ENCODE measurements at places on chromosomes 6 and 20.

GRCh38 chr6:105326216-105326615 is 76.7 kb downstream of the PREP start:
- DNase-seq, result no peak

GRCh38 chr6:137890983-137891537 is 24.0 kb downstream of the TNFAIP3 start:
- DNase-seq, result no peak

GRCh38 chr6:101263596-101263995 is 129.9 kb upstream of the GRIK2 start:
- no peak for DNase-seq

DNA sequence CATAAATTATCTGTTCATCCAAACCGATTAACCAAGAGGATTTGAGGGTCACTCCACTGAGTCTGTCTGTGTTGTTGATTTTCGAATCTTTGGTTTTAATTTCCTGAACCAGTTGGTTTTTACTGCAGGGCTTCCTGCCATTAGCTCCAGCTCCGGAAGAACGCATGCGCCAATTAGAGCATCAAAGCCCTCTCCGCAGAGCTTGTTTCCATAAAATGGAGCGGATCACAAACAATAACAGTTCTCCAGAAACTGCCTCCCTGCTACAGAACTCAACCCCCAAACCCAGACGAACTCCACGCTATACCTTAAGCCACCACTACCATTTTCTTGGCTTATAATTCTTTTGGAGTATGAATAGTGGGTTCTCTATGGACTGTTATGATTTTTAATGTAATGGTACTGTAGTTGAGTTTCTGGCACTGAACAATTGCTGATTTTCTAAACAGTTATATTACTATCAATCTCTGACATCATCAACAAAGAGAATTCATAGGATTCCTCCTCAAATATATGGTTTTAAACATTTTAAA is 13.8 kb downstream of the TFAP2A start:
- no peak for DNase-seq

GRCh38 chr20:45946149-45946970 is 11.9 kb downstream of the PCIF1 start:
- no peak for DNase-seq

DNA sequence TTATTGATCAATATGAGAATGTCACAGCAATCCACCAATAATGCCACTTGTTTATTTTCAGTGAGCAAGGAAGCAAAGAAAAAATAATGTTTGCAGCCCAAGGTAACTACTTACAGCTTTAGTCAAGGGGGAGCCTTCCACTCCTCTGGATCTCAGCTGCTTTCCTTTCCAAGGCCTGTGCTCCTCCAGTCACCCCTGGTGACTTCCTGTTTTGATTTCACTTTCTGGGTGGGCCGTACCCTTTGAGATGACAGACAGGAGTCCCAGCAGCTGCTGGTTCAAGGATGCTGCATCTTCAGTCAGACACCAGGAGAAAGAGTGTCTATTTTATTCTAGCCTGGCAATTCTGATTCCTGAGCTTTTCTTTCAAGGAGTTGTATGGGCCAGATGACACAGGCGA is 5.6 kb upstream of the VNN2 start:
- no peak for DNase-seq

DNA sequence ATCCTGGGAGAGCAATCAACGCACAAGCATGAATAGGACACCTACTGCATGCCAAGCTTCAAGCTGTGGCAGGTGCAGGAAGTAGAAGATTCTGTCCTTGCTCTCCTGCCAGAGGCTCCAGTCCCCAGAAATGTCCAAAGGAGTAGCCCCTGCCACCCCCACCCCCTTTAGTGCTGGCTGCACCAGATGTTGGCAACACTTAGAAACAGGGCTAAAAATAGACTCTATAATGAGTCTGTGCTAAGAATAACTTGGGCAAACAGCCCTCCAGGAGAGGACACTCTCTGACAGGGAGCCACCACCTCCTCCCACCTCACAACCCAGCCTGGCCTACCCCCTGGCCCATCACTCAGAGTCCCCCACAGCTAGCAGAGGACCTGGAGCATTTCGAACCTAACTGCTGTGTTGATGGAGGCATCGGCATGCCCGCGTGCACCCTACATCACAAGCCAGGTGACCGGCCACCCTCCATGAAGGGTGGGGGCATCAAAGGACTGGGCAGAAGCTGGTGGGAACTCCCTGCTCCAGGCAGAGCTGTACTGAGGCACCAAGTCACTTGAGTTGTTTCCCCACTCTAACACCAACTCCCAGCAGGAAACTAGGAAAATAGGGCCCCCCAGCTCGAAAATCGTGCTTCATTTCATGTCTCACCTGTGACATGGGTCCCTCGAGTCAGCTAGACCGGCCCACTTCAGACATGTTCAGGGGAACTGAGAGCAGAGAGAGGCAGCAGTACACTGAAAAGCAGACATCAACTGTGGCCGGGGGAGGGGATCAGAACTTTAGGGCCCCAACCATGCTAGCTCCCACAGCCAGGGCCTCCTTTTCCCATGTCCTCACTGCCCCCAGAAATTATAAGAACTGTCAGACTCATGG is 18.7 kb downstream of the TFEB start:
- DNase-seq, result no peak

DNA sequence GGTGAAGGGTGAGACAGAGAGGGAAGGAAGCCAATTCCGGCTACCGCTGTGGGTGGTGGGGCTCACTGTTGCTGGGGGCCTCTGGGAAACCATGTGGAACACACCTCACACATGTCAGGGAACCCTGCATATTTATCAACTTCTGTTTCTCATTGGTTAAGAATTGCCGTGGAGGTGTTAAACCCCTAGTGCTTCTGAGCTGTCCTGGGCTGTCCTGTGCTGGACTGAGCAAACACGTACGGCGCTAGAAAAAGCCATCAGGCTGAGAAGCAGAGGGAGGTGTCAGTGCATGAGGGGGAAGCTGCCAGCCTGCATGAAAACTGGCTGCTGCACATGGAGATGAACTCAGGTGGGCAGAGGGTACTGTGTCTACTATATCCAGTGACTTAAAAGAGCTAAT is 103.9 kb upstream of the JAG1 start:
- DNase-seq, result no peak

DNA sequence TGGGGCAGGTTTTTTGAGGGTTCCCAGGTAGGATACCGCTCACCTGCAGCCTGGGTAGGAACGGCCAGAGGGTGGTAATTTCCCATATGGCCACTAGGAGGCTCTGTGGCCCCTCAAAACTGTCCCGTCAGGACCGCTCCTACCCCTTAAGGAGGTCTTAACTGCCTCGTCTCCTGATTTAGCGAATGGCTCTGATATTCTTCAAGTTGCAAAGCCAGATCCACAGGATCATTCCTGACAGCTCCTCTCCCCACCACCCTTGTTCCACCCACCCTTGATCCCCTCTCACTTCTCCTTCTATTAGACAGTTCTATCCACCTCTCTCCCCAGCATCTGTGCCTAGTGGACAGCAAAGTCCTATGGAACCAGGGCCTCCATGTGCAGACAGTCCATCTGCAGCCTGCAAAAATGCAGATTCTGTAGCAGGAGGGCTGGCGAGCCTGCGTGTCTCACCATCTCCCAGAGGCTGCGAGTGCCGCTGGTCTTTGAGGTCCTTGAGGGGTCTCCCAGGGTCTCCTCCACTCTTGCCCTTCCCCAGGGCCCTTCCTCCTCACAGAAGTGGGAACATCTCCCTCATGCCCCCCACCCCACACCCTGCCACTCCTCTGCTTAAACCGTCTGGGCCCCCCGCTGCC is 34.3 kb upstream of the ZBP1 start:
- DNase-seq, result peak; percentile 17

DNA sequence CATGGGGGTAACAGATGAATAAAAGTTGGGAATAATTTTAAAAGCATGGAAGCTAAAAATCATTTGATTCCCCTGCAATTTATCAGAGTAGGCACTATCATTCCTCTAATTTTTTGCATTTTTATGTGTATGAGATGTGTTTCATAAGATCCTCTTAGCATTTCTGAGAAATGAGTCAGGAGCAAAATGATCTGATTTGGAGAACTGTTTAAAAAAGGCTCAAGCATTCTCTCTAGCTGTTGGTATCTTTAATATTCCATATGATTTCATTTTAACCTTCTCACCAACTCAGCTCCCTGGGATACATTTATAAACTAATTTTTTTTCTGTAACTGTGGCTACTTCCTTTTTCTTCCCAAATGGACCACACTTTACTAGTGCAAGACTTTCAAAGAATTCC is 60.9 kb downstream of the MCHR2 start:
- DNase-seq, result peak; percentile 83

GRCh38 chr6:7004581-7005297 is 103.0 kb upstream of the RREB1 start:
- peak; percentile 9 for DNase-seq

- DNase-seq, result no peak
Measured at GRCh38 chr6:105884426-105884825, 201.7 kb upstream of the PRDM1 start.

DNA sequence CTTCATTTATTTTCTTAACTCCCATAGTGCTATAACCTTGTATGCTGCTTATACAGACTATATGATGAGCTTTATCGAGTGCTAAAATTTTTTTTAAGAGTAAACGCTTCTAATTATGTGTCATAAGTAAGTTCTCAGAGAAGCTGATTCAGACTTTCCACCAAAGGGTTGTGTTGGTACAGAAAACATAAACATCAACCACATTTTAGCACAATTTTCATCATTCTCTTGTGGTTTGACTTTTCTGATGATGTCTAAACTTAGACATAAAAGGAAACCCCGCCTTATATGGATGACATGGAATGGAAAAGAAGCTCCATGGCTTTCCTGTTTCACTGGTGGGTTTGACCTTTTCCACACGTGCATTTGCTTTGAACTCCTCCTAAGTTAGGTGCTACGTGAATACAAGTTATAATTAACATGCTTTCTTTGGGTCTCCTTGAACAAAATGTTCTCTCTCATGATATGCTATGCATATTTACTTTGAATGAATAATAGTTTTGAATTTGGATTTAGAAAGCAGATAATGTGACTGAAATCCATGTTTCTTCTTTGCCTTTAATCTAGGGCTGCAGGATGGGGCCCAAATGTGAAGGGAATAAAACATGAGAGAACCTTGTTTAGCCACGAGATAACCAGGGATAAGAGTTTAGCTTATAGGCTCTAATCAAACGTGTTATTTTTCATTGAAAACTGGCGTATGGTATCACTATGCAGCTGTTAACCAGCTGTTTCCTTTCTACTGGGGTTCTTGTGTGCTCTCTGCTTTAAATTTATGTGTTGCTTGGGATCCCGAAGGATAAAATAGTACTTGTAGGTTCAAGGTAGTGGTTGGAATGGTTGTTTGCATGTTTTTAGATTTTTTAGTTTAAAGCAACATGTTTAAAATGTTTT is 127.1 kb upstream of the AHI1 start:
- peak; percentile 21 for DNase-seq

Data from fibroblast of skin of left biceps (primary cell).